Activated effector memory CD4-positive, alpha-beta T cell treated with Interleukin-2 at 50 U/mL for 16 hours (primary cell): ENCODE measurements at places on chromosomes 12 and 14.

GRCh38 chr12:76588881-76589565 is 29.5 kb upstream of the OSBPL8 start:
- no peak for DNase-seq

GRCh38 chr14:102046337-102047278 is 40.2 kb downstream of the HSP90AA1 start:
- no peak for DNase-seq

DNA sequence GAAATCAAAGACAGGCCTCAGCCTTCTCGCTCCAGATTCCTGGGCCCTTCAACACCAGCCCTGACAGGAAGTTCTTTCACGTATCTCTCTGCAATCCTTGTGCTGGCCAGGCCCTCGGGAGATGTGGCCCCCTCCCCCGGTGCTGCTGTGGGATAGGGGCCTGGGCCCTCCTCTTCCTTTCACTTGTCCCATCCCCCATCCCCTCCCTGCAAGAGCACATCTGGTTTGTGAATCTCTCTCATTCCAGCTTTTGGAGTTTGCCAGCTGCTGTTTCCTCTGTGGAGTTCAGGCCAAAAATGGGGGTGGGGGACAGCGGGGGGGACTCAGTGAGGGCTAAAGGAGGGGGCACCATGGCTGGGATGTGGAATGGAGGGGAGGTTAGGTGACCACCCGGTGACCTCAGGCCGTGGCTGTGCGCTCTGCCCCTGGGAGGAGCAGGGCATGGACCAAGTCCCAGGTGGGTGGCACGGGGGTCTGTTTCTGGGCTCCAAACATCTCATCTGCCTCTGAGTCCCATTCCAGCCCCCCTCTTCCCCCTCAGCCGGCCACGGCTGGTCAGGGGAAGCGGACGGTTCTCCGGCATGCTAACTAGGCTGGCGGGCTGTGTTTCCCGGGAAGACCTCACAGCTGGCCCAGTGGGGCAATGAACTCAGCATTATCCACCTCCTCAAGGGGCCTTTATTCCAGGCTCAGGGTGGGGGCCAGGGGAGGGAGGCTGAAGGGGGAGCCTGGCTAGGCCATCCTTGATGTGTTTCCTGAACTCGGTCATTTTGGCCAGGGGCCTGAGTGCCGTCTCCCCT is 7.4 kb downstream of the LRP1 start:
- DNase-seq, result no peak

DNA sequence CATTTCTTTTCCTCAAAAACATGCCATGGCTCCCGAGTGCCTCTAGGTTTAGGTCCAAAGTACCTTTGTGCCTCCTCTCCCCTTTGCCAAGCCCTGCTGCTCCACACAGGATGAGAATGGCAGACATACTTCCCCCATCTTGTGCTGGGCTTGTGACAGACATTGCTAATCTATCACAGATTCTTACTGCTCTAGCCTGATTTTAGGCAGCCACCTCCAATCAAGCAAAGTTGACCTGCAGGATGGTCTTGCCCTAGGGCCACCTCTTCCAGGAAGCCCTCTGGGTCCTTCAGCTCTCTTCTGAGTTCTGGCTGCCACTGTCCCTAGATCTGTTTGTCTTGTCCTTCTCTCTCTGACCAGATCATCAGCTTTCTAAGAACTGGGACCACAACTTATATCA is 20.5 kb downstream of the FOXN4 start:
- DNase-seq, result no peak

GRCh38 chr14:49527221-49527620 is 59.0 kb downstream of the RPS29 start:
- DNase-seq, result no peak

DNA sequence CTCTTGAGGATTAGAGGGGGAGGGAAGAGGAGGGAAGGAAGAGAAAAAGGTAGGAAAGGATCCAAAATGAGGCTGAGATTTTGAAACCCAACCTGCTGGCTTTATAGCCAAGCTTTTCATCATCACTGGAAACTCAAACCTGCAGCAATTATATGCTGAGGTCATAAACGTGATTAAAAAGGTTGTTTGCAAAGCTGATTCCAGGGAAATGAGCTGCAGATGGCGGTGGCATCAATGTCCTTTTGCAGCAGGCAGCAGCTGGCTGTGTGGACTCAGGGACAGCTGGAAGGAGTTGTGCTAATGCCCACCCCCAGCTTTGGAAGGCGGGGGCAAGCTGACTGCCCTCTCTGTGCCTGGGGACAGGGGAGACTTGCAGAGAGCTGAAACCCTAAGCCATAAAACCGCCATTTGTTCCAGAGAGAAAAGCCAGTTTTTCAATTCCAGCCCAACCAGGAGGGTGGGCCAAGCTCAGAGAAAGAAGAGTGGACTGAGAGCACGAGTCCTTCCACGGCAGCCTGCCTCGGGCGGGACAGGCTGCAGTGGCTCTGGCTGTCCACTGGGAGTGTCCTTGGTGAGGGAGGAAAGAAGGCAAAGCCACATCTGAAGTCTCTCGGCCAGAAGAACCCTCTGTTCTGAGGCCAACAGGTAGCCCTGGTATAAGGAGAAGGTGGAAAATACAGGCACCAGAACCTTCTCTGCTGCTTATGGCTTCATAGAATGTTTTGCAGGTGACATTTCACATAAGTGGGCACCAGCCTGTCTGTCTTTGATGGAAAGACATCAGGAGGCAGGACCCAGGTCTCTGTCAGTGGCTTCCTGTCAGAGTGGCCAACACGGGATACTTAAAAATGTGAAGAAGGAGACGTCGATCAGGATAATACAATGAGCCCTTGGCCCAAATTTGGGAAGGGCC is 90.7 kb downstream of the SINHCAF start:
- no peak for DNase-seq

DNA sequence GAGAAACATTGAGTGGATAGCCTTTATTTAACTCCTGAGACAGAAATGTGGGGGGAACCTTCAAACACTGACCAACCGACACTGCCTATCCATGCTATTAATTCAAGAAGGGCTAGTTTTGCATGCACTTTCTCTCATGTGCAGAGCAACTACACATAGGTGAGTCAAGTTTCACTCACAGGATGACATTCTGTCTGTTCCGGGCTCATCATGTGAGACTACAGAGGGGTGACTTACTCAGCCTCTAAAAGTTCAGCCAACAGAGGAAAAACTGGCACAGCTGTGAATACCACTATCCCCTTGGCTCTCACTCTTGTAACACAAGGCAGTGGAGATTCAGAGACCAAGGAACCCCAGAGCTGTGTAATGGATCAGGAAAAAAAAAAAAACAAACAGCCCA is 13.3 kb downstream of the BEST3 start:
- DNase-seq, result no peak

DNA sequence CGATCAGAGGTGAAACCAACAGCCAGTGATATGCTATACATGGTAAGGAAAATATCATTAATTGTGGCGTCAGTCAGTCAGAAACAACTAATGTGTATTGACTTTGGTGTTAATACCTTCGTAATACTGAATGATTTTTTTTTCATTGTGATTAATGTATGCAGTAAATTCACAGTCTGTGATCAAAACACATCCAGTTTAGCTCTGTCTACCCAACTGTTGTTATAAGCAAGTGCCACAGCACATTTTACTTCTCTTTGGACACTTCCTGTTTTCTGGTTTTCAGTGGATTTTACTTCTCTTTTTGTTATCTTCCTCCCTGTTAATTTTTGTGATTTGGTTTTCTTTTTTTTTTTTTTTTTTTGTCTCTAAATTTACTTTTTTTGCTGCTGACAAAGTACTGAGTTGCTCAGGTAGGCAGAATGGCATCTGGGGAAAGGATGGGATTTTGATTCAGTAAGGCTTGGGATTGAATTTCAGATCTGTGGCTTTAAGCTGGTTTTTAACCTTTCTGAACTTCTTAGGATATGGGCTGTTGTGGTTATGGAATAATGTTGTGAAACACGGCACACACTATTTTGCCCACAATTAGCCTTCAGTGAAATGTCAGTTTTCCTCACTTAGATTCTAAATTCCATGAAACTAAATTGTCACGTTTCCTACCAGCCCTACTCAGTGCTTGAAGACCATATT is 604 bp downstream of the GLIPR1 start:
- no peak for DNase-seq

- DNase-seq, result no peak
Observed at GRCh38 chr14:100615736-100616695, 28.8 kb upstream of the BEGAIN start.

DNA sequence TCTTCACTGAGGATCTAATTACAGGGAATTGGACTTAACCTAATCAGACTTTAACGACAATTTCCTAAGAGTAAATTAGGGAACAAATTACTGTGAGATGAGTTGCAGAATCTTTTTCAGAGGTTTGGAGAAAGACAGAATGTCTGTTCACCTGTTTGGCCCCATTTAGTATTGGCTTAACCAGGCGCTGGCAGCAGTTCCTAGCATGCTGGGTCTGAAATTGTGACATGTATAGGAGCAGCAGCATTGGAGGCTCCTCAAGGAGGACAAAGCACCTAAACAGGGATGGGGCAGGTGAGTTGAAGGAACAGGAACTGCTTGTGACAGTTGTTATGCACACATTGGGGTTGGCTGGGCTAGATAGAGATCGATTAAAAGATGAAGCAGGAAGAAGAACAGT is 51.0 kb downstream of the KCNMB4 start:
- DNase-seq, result no peak

- no peak for DNase-seq
Observed at GRCh38 chr14:76090616-76091391, 60.9 kb upstream of the GPATCH2L start.

- no peak for DNase-seq
Observed at GRCh38 chr14:100530270-100531072, 56.7 kb downstream of the BEGAIN start.

- DNase-seq, result no peak
Observed at GRCh38 chr14:63901434-63902085, 48.8 kb downstream of the SYNE2 start.

- DNase-seq, result no peak
Observed at GRCh38 chr12:53201177-53201541, 5.9 kb downstream of the ITGB7 start.

GRCh38 chr14:74863274-74863673 is 12.7 kb downstream of the PROX2 start:
- DNase-seq, result no peak

GRCh38 chr14:47186486-47186885 is 488.9 kb downstream of the MDGA2 start:
- no peak for DNase-seq

DNA sequence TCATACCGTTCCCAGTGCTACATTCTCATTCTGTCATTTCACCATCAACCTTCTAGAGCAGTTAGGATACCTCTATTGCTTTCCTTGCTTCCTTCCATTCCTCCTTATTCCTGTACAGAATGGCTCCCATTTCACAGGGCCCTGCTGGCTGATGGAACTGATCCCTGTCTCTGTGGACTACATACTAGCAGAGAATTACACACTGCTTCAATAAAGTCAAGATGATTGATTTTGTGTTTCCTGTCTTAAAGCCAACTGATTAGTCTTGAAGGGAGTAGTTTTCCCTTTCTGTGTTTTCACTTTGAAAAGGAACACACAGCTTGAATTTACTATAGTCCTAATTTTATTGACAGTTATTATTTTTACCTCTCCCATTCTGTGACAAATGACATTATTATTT is 130.1 kb downstream of the ST8SIA1 start:
- no peak for DNase-seq

- DNase-seq, result no peak
Observed at GRCh38 chr12:69007101-69007854, 74.3 kb upstream of the CPM start.

DNA sequence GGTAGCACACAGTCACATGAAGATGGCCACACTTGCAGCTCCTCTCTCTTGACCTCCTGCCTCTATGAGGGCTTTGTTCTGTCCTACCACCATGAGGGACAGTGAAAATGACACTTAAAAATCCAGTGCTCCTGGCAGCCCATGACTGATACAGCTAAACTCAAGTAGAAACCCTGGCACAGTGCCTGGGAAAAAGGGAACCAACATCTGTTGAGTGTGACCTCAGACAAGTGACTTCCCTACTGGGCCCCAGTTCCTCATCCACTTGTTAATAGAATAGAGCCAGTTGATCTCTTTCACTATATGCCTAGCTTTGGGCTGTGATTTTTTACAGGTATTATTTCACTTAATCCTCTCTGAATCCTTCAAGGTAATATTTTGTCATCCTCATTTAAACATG is 4.8 kb downstream of the GUCY2C start:
- no peak for DNase-seq

DNA sequence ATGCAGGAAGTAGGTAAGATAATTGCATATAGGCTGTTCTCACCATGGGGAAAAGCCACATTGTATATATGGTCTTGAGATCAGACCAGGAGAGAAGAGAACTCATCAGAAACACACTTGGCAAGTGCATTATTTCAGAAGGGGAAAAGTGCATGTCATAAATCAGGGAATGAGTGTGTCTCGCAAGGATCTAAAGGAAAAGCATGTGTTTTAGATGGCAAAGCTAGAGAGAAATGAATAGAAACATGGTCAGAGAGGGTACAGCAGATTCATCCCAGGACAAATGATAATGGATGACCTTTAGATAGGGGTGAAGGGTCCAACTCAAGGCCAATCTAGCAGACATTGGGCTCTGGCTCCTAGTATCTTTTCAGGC is 230.2 kb upstream of the NAV3 start:
- DNase-seq, result no peak

GRCh38 chr12:53345486-53346188 is 9.5 kb upstream of the SP7 start:
- no peak for DNase-seq

- DNase-seq, result no peak
Observed at GRCh38 chr14:102819747-102820330, 42.6 kb downstream of the TRAF3 start.

DNA sequence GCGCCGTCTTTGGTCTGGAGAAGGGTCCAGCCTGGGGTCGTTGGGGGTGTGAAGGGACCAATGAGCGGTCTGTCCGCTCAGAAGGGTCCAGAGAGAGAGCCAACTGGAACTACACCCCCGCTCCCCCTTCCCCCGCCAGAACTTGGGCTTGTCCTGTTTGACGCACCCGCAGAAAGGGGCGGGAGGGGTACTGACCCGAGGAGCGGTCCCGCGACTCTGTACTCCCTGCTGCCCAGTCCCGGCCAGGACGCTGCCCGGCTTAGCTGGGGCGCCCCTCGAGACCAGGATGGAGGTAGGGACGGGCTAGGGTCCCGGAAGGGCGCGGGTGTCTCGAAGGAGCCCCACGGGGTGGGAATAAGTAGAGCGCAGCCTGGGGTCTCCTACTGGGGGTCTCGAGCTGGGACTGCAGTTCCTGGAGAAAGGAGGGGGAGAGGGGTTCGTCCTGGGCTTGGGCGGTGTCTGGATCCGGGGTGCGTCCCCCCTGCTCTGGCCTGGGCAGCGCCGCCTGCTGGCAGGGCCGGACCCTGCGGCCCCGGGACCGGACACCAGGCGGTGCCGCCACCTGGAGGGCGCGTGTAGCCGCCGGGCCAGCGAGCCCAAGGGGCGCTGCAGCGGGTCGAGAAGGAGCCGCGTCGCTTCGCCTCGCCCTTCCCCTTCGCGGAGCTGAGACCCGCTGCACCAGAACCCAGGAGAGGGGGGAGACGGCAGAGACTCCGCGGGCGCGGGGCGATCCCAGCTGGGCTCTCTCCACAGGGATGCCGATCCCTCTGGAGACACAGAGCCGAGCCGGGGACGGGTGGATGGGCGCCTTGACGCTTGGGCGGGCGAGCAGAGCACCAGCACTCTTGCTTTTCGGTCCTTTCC is 3.8 kb upstream of the CACNB3 start:
- peak; percentile 62 for DNase-seq
